ENCODE measurements at places on chromosomes 3 and 15.

- DNase-seq = no peak
Observed at GRCh38 chr3:8445861-8446260, 55.8 kb upstream of the LMCD1 start.

DNA sequence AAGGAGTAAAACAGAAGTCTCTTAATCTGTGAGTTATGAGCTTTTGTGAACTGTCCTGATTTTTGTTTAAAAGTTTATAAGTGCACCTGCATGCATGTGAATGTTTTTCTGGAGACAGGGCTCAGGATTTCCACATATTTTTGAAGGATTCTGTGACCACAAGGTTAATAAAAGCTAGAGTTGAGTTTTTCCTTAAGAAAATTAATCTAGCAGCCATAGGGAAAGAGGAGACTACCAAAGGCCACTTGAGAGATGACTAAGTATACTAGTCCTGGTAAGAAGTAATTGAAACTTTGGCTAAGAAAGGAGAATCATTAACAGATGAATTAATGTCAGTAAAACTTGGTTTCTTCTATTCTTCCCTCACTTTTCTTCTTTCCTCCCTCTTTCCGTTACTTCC lies 176.8 kb upstream of the EPHA3 start:
- DNase-seq = no peak

- DNase-seq = peak; percentile 23
Observed at GRCh38 chr3:17747174-17747889, 4.9 kb upstream of the TBC1D5 start.

GRCh38 chr15:26736502-26737248 lies 36.2 kb downstream of the GABRB3 start:
- DNase-seq = no peak

- DNase-seq = no peak
Observed at GRCh38 chr3:135103917-135104316, 308.9 kb downstream of the EPHB1 start.

GRCh38 chr3:73431183-73431900 lies 193.4 kb downstream of the PDZRN3 start:
- no peak for DNase-seq

DNA sequence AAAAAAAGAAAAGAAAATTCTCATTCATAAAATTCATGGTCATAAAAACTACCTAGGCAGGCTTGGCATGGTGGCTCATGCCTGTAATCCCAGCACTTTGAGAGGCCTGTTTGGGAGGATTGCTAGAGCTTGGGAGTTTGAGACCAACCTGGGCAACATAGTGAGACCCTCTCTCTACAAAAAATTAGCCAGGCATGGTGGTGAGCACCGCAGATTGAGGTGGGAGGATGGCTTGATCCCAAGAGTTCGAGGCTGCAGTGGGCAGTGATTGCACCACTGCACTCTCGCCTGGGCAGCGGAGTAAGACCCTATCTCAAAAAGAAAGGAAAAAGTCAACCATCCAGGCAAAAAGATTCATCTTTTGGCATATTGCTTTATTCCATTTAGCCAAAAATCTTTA lies 58.5 kb downstream of the MEIS2 start:
- no peak for DNase-seq

DNA sequence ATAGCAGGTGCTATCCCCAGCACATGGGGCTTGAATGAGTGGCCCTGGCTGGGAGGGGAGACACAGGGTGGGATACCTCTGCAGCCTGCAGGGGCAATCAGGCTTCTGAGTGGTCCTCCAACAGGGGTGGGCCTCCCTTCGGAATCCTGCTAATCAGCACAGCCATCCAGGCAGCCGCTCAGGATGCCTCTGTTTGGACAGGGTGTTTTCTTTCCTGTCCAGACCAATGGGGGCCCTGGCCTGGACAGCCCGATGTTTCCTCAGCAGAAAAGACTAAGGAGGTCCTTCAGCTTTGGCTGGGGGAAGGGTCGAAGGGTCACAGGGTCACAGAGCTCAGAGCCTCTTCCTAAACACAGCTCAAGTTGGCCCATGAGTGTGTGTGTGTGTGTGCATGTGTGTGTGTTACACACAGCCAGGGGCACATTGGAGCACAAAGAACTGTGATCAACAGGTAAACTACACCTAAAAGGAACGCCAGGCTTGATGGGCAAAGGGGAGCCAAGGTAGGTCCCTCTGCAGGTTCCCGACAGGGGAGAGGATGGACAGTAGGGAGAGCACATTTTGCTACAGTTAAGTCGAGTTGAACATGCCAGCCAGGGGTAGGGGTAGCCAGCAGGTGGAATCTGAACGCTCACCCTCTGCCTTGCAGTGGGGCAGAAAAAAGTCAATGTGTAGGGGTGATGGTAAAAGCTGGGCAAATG lies 1.1 kb upstream of the HAPLN3 start:
- no peak for DNase-seq

- DNase-seq = no peak
Observed at GRCh38 chr15:43118829-43119228, 13.0 kb upstream of the UBR1 start.

GRCh38 chr3:55826731-55827496 lies 339.8 kb upstream of the WNT5A start:
- no peak for DNase-seq

DNA sequence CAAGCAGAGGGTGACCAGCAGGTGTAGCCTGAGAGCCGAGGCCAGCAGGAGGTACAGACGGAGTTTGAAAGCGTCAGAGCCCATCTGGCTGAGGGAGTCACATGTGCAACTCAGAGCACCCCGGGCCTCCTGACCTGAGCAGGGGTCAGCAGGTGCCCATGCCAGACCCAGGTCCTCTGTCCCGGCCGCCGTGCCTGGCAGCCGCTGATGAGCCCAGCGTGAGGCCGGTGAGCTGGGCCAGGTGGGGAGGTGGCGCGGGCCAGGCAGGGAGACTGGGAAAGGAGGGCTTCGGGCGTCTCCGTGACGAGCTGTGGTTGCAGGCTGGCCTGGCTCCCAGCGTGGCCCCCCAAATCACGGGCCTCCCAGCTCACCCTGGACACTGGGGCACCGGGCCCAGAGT lies 130.9 kb downstream of the CHSY1 start:
- no peak for DNase-seq

GRCh38 chr3:45568848-45569762 lies 25.4 kb upstream of the LIMD1 start:
- DNase-seq = peak; percentile 44

GRCh38 chr3:190318666-190319065 lies 3.6 kb downstream of the CLDN1 start:
- no peak for DNase-seq

GRCh38 chr15:43025150-43025549 lies 80.7 kb downstream of the UBR1 start:
- DNase-seq = no peak

DNA sequence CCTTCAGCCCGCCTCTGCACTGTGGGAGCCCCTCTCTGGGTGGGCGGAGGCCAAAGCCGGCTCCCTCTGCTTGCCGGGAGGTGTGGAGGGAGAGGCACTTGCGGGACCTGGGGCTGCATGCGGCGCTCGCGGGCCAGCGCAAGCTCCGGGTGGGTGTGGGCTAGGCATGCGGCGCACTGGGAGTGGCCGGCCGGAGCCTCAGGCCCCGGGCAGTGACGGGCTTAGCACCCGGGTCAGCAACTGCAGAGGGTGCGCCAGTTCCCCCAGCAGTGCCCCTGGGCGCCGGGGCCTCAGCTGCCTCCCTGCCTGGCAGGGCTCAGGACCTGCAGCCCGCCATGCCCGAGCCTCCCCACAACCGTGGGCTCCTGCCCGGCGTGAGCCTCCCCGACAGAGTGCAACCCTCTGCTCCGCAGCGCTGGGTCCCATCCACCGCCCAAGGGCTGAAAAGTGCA lies 98.9 kb upstream of the POU1F1 start:
- no peak for DNase-seq

GRCh38 chr3:86109434-86109833 lies 881.5 kb downstream of the VGLL3 start:
- no peak for DNase-seq

- no peak for DNase-seq
Observed at GRCh38 chr3:76943058-76943457, 96.8 kb upstream of the ROBO2 start.

DNA sequence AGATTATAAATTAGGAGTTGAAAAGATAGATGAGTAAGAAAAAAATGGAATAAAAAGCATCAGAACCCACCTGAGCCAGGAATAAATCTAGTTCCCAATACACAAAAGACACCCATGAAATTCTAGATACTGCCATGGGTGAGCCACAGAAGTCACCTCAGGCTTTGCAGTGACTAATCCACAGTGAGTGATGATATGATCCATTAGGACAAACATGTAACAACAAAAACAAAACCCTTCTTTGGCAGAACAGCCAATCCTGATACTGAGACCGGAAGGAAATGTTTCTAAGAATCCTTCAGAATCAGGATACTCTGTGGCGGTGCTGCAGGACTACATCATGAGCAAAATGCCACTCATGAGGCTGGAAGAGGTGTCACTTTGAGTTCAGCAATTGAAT lies 15.0 kb upstream of the MINDY4B start:
- DNase-seq = no peak

DNA sequence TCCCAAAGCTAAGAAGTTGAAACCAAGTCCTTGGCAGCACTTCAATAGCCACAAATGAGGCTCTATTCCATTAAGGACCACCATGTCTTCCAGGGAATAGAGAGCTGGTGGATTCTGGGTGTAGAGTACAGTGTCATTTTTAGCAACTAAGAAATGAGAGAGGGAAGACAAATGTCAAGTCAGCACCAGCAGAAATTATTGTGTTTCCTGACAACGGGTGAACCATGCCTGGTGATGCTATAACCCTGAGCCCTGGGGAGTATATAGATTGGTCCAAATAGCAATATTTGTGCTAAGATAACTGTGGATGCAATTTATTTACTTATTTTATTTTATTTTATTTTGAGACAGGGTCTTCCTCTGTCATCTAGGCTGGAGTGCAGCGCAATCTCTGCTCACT lies 305.6 kb upstream of the WNT5A start:
- no peak for DNase-seq

DNA sequence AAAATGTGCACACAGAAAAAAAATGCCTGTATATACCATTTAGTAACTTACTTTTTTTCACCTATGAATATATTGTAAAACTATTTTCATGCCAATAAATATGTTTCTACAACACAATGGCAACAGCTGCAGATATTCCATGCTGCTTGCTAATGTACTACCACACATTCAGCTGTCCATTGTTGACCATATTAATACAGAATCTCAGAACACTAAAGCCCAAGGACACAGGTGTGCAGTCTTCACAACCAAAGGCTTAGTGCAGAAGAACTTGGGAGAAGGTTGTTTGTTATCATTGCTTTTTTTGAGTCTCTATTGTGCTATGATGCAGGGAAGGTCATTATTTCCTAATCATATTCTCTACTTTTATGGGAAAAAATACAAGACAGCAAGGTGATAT lies 79.6 kb downstream of the DIPK2A start:
- no peak for DNase-seq

- DNase-seq = no peak
Observed at GRCh38 chr3:63353383-63353782, 75.3 kb downstream of the SYNPR start.

GRCh38 chr3:134839422-134839821 lies 44.4 kb downstream of the EPHB1 start:
- DNase-seq = no peak

DNA sequence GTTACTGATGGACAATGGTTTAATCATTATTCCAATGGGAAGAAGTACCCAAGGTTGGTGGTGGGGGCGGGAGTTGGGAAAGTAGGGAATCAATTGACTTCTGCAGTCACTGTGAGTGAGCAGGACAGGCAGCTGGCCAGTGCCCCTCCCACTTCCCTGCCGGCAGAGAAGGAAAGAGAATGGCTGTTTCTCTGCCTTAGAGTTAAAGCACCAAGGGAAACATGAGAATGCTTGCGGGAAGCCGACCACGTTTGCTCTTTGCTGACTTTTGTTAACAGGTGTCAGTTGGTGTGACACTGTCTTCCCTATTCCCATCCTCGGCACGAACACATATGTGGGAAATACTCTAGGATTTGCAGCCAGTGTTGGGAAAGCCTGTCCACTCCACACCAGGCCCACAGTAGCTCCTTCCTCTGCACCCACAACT lies 33.5 kb upstream of the MFSD1 start:
- no peak for DNase-seq

- no peak for DNase-seq
Observed at GRCh38 chr3:59809710-59810444, 760.1 kb upstream of the CFAP20DC start.

DNA sequence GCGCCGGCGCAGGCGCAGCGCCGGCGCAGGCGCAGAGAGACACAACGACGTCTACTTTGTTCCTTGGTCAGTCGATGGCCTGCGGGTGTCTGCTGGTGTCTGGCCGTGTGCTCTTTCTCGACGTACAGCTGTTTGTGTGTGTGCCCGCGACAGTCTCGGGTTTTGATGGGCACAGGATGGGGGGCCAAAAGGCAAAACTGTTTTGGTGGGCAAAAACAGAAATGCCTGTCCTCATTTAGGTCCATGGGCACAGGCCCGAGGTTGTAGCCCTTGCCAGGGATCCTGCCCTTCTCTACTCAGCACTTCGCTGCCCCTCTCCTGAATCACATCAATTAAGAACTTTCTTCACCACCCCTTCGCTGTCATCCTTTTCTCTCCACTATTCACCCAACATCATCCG lies 184.8 kb upstream of the CHL1 start:
- no peak for DNase-seq

- no peak for DNase-seq
Observed at GRCh38 chr3:21877214-21877754, 126.3 kb upstream of the ZNF385D start.

DNA sequence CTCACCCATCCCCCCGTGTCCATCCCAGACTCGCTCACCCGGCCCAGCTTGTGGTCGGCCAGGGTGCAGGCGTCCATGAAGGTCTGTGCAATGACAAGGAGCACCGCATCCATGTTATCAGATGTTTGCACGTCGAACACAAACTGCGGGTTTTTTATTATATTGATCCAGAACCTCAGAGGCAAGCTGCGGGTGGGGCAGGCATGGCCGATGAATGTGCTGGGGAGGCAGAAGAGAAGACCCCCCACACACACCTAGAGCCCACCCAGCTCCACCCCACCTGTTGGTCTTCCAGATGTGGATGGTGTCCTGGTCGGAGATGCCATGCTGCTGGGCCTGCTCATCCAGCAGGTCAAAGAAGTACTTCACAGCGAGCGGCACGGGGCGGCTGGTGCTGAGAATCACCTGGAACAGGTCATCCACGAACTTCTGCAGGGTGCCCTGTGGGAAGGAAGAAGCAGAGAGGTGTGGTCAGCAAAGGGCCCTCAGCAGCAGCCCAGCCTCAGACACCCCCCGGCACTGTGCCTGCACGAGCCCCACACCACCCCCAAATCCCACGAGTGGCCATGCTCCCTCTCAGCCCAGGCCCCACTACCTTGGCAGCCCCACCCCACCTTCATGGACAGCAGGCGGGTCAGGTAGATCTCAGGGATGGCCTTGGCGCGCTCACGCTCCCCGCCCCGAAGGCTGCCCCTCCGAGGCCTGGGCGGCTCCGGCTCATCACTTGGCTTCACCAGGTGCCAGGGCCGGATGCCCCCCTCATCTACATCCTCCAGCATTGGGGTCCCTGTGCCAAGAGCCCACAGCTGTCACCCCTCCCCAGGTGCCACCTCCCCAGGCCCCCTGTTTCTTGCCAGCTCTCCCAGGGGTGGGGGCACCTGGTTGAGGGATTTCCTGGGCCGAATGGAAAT lies 20.3 kb downstream of the PLXNB1 start:
- no peak for DNase-seq

Data from RPMI8226 (cell line).